ENCODE measurements at places on chromosomes 6 and 20.

DNA sequence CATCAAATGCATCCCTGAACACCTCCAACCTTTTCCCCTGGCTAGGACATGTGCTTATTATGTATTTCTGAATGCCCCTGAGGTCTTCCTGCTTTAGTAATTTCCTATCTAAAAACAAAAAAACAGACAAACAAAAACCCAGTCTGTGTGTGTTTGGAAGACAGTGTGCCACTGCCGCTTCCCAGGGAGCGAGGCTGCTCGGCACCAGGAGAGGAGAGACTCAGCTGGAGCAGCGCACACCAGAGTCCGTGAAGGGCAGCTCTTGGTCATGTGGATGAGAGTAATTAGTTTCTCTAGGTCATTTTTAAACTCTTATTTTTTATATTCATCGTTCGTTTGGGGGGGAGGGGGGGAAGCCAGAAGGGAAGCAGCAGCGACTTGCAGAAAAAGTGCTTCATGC is 10.0 kb upstream of the ANKRD60 start:
- no peak for DNase-seq

GRCh38 chr6:22248513-22249308 is 48.1 kb downstream of the PRL start:
- DNase-seq, result no peak

DNA sequence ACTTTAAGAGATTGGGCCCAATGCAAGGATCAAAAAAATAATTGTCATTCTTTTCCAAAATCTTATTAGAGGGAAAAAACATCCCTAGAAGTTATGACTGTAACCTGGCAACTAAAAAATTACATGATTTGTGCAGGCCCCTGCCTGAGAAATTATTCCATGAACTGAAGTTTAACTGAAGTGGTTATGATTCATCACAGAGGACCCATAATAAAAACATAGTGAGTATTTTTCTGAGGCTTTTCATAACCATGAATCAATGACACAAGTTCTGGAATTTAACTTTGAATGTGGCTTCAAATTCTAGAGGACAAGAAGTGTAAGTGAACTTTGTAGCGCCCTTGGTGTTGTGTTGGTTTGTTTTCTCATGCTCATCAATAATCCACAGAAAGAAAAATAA is 31.1 kb upstream of the CARMIL1 start:
- no peak for DNase-seq

DNA sequence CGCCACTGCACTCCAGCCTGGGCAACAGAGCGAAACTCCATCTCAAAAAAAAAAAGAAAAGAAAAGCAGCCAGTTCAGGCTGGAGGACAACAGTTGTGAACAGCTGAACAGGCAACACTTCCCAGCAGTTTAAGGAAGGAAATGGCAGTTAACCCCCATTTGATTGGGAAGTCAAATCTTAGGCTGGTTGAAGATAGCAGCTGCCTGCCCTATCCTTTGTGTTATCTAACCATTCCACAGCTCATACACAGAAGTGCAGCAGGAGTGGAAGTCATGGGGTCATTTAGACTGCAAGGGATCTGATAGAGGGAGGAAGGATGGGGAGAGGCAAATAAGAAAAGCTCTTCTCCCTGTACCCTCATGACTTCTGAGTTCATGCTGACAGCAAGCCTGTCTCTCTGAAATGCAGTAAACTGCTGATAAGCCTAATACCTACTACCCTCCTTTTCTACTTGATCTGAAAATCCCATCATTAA is 35.3 kb downstream of the KCTD20 start:
- no peak for DNase-seq

- DNase-seq, result peak; percentile 56
These were observed 40.6 kb downstream of the SLC35D3 start for GRCh38 chr6:136962661-136963060.

- DNase-seq, result no peak
These were observed 127.5 kb downstream of the BTBD9 start for GRCh38 chr6:38512211-38512610.

DNA sequence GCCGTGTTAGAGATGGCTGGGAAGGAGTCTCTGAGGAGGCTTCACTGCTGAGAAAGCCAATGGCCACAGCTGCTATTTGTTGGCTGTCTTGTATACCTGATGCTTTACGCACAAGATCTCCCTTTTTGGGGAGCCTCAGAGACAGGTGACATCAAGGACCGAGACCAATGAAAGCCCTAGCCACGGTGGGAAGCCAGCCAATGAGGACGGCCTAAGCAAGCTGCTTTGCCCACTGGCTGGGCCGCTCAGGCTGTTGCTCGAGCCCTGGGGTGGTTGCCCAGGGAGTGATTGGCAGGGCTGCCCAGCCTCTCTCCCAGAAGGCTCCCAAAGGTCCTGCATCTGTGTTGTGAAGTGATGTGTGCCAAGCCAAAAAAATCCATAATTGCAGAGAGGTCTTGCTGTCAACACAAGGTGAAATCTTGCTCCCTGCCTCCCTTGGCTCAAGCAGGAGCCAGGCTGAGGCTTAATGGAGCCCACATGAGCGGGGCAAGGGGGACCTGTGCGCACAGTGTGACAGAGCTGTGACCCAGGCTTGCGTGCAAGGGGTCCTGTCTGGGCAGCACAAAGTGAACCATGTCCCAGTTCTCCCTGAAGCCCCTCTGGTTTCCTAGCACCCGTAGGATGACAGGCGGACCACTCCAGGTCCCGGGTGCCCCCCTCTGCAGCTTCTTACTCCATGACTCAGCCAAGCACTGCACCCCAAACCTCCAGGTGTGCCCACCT is 4.3 kb downstream of the MMP24OS start:
- peak; percentile 75 for DNase-seq

GRCh38 chr6:124446961-124447360 is 515.3 kb upstream of the RNF217 start:
- DNase-seq, result no peak

GRCh38 chr6:137830511-137830911 is 36.5 kb upstream of the TNFAIP3 start:
- DNase-seq, result no peak

DNA sequence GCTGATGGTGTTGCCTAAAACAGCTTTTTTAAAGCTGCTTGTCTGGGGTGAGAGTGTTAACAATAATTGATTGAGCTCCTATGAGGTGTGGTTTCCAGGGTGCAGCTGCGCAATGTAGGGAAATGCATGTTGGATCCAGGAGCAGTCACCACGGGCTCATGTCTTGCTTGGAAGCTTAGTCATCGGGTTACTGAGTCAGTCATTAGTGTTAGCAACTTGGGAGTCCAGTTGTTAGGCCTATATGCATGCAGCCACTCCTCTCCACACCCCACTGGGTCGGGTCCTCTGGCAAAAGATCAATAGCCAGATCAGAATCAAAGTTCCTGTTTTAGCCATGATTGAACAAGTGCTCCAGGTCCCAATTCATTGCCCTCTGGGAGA is 271.7 kb upstream of the CHD6 start:
- no peak for DNase-seq

GRCh38 chr6:89412071-89413005 is at the start of gene RRAGD:
RRAGD (minus strand) TSS chr6:89412273; CDS start chr6:89411993, 280 bp downstream.
- peak; percentile 70 for DNase-seq

DNA sequence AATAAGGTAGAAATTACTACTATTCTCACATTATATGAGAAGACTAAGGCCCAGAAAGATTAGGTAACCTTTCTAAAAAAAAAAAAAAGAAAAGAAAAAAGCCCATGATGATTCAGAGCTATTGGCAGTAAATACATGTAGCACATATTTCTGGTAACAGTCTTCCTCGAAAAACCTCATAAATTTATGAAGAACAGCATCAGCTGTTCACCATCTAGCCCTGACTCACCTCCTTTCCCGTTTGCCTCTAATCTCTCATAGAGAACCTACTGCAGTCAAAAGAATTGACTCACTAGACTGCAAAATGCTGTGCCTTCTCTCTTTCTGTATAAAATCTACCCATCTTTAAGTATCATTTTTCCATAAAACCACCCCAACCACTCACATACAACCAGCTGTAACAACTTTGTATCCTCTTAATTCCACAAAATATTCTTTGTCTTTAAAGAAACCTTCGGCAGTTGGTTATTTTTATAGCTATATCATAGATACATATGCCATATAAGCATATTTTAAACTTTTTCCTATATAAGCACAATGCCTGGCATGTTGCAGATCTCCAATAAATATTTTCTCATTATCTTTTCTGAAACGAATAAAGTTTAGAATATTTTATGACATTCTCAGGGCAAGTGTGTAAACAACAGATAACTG is 152.7 kb upstream of the ENPP5 start:
- no peak for DNase-seq

DNA sequence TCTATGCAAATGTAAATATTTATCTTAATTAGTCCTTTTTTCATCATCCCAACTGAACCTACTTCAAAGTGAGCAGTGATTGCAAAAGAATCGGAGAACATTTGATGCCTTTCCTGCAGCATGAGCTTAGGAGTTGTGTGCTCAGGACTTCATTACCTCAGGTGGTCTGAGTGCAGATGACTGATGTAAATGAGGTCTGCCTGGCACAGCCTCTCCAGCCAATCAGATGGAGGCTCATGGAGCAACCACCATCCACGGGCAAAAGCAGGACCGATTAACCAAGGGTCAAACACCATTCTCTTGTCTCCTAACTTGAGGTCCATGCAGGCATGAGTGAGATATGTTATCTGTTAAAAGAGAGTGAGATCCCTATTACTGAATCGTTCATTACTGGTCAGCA is 165.7 kb upstream of the CARMIL1 start:
- DNase-seq, result no peak

- no peak for DNase-seq
These were observed 1019.5 kb upstream of the CITED2 start for GRCh38 chr6:140393665-140394540.

DNA sequence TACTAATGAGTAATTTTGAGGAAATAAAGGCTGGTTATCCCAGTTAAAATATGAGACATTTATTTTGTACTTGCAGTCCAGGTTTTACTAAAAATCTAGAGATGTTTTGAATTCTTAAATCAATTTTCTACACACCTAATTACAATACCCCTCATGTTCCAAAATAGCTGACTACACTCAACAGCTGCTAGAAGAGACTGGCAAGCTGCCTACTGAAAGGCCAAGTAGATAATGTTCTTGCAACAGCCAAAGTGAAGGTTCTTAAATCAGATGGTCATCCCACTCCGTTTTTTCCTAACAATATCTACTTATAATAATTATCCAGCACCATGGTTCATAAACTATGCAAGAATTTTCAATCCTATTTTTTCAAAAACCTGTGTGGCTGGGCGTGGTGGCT is 69.0 kb downstream of the DTNBP1 start:
- no peak for DNase-seq

- no peak for DNase-seq
These were observed 118.3 kb upstream of the GRIK2 start for GRCh38 chr6:101275251-101275650.

DNA sequence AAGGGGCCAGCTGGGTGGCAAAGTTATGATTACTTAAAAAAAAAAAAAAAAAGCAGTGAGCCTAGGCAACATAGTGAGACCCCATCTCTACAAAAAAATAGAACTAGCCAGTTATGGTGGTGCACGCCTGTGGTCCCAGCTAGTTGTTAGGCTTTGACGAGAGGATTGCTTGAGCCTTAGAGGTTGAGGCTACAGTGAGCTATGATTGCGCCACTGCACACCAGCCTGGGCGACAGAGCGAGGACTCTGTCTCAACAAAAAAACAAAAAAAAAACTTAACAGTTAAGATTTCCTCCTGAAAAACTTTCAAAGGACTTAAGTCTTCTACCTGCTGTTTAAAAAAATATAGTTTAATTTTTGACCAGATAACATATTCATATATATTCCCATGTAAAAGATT is 2.4 kb downstream of the GTSF1L start:
- no peak for DNase-seq

GRCh38 chr6:52493669-52494068 is 73.5 kb downstream of the EFHC1 start:
- no peak for DNase-seq

Data from GM23338 (cell line).